Epithelial cell of alveolus of lung (primary cell): ENCODE measurements at places on chromosomes 1 and 21. TPM values are rescaled to one million over a fixed set of nuclear protein-coding genes. Genes with fewer than 3 reads are reported as not detected.

Gene CDC20
- total RNA-seq, result 46.8 and 117 TPM in 2 replicates

Gene FAM3B
- total RNA-seq, result not detected in 2 replicates

Gene FOXD2
- total RNA-seq, result 0.26 TPM in 1 of 2 replicates, not detected in the other

Gene NPR1
- 0.52 and 1.0 TPM in 2 replicates for total RNA-seq

Gene C4BPA
- total RNA-seq, result not detected in 2 replicates

Gene ACTL8
- 0.08 TPM in 1 of 2 replicates, not detected in the other for total RNA-seq

Gene RCAN3
- 5.7 and 8.0 TPM in 2 replicates for total RNA-seq

Gene TSPAN1
- 1.6 and 2.0 TPM in 2 replicates for total RNA-seq
